ENCODE measurements at places on chromosomes 16 and 17.

- H3K4me1 ChIP-seq, result peaks cover 14% of the 10 kb centered on the region
- H3K36me3 ChIP-seq, result no peaks in the 10 kb centered on the region
- H3K27ac ChIP-seq, result no peak overlapping the region
- DNase-seq, result no peak
- H3K27me3 ChIP-seq, result no peaks in the 10 kb centered on the region
Measured at GRCh38 chr16:81713796-81714195, 65.3 kb upstream of the PLCG2 start.

DNA sequence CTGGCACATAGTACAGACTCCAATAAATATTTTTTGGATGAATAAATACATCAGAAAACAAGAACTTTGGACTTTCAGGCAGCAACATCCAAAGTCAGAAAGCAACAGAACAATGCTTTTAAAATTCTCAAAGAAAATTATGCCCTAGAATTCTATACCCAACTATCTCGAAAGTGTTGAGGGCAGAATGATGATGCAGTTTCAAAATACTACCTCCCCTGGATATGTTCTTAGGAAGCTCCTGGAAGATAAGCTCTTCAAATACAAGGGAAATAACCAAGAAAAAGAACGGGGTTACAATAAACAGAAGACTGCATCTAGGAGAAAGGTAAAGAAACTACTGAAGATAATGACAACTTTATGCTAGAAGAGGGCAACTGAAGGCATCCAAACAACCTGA is 11.0 kb downstream of the SIAH1 start:
- no peak for DNase-seq
- H3K36me3 ChIP-seq, result no peaks in the 10 kb centered on the region
- H3K27me3 ChIP-seq, result no peaks in the 10 kb centered on the region

DNA sequence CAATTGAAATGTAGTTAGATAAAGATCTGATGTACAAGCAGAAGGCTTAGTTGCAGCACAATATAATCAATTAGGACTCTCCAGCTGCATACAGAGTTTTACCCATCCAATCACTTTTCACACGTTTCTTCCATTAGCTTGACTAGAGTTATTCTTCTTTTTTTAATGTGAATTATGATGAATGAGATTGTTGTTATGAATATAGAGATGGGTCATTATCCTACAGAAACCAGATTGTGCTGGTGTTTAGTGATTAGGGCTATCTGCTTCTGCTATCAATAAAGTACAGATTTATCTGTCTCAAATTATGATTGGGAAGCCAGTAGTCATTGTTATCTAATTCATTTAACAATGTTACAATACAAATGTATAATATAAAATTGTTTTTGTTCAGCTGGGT is 221.4 kb upstream of the TBX2 start:
- H3K27ac ChIP-seq, result no peak overlapping the region
- no peaks in the 10 kb centered on the region for H3K4me1 ChIP-seq
- no peak for DNase-seq

- no peak overlapping the region for H3K4me3 ChIP-seq
- H3K27ac ChIP-seq, result no peak overlapping the region
- H3K27me3 ChIP-seq, result no peaks in the 10 kb centered on the region
- DNase-seq, result no peak
Measured at GRCh38 chr16:53756275-53756996, 52.5 kb downstream of the FTO start.

- peak; percentile 31 for DNase-seq
- no peaks in the 10 kb centered on the region for H3K27me3 ChIP-seq
- no peak overlapping the region for H3K27ac ChIP-seq
- H3K36me3 ChIP-seq, result no peaks in the 10 kb centered on the region
- peaks cover 36% of the 10 kb centered on the region for H3K4me1 ChIP-seq
Measured at GRCh38 chr16:3087243-3088235, 11.6 kb downstream of the ZSCAN10 start.

DNA sequence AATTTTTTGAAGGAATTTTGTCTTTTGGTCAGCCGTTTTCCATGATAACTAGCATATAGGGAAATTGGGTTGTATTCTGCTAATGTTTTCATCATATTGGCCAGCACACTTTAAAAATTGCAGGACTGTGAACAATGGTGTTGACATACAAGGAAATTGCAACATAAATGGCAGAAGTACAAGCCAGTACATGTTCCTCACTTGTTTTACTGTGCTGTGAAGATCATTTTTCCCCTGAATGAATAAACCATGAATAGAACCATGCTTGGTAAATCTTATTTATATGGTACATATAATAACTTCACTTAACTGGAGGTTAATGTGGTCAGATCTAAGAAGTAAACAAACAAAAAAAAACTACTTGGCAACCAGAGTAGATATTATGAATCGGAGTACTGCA is 22.8 kb downstream of the OMG start:
- no peak overlapping the region for H3K27ac ChIP-seq
- H3K36me3 ChIP-seq, result peaks cover 19% of the 10 kb centered on the region
- no peak for DNase-seq
- no peak overlapping the region for H3K4me3 ChIP-seq
- peaks cover 8% of the 10 kb centered on the region for H3K4me1 ChIP-seq

DNA sequence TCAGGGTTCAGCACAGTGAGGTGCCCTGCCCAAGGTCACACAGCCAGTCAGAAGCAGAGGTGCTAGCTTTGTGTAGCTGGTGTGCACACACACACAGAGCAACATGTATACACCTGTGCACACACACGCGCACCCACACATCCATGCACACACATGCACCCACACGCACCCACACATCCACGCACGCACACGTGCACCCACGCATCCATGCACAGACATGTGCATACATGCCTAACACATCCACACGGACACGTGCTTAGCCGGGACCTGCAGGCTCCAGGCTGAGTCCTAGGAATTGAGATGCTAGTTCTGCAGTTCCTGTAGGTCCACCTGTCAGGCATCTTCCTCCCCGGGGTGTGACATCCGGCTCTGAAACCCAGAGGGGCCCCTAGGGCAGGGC is 13.0 kb upstream of the DPEP1 start:
- no peak overlapping the region for H3K4me3 ChIP-seq
- no peaks in the 10 kb centered on the region for H3K27me3 ChIP-seq
- no peak overlapping the region for H3K27ac ChIP-seq
- no peak for DNase-seq
- H3K36me3 ChIP-seq, result no peaks in the 10 kb centered on the region

GRCh38 chr17:81635973-81636504 is 873 bp downstream of the NPLOC4 start:
- no peaks in the 10 kb centered on the region for H3K27me3 ChIP-seq
- H3K27ac ChIP-seq, result peak overlapping the region; percentile 68

GRCh38 chr17:17710728-17711541 is 29.7 kb downstream of the RAI1 start:
- H3K4me3 ChIP-seq, result no peak overlapping the region
- peaks cover 51% of the 10 kb centered on the region for H3K4me1 ChIP-seq
- peak; percentile 98 for DNase-seq
- peak overlapping the region; percentile 17 for H3K27ac ChIP-seq

- H3K4me3 ChIP-seq, result no peak overlapping the region
- DNase-seq, result no peak
- H3K27me3 ChIP-seq, result peaks cover 29% of the 10 kb centered on the region
- H3K4me1 ChIP-seq, result no peaks in the 10 kb centered on the region
Measured at GRCh38 chr17:43983515-43984411, 20.7 kb upstream of the NAGS start.

DNA sequence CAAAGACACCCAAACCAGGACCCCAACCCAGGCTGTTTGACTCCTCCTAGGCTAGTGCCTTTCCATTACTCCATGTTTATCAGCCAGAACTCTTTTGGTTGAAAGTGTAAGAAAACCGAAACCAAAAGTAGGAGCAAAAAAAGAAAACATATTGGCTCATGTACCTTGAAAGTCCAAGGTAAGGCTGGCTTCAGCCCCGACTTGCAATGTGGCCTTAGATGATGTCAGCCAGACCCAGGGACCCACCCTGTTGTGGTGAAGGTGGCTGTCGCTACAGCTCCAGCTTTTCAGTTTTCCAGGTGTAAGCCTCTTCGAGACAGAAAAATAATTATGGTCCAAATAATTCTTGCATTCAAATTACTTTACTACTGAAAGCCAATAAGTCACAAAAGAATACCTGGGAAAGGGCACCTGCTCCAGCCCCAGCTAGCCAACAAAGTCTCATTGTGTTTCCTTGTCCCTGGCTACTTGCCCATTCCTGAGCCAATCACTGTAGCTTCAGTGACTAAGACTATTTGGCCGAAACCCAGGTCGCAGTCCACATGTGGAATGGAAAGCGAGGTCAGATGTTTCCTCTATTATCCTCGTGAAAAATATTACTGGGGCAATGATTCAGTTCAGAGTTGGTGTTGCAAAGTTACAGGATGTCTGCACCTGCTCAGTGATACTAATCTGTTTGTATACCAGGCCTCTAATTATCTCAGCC is 20.7 kb downstream of the DNAH9 start:
- H3K4me3 ChIP-seq, result no peak overlapping the region
- DNase-seq, result peak; percentile 13
- H3K27ac ChIP-seq, result no peak overlapping the region
- H3K4me1 ChIP-seq, result no peaks in the 10 kb centered on the region
- no peaks in the 10 kb centered on the region for H3K27me3 ChIP-seq
- H3K36me3 ChIP-seq, result no peaks in the 10 kb centered on the region

All from SJCRH30 (cell line).